ENCODE measurements at places on chromosomes 7 and 10.

GRCh38 chr7:141231018-141231792 lies 157.3 kb downstream of the TMEM178B start:
- no peak for DNase-seq

GRCh38 chr7:158676906-158677305 lies 27.7 kb downstream of the NCAPG2 start:
- DNase-seq: no peak

- DNase-seq: no peak
Observed at GRCh38 chr7:68550027-68550426, 1048.2 kb upstream of the AUTS2 start.

DNA sequence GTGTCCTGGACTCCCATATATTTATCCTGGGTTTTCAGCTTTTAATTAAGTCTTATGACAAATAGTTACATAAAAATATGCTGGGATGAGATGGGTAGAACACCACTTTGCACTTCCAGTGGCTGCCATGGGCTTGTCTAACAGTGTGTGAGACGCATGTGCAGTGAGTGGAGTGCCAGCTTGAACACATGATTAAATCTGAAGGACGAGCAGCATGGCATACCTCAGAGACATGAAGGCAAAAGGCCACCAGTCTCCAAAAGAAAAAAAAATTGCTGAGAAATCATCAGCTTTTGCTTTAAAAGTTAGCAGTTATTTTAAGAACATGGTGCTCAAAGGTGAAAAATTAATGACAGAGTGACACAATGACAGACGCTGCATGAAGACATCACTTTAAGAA lies 139.0 kb upstream of the ADCY1 start:
- no peak for DNase-seq

DNA sequence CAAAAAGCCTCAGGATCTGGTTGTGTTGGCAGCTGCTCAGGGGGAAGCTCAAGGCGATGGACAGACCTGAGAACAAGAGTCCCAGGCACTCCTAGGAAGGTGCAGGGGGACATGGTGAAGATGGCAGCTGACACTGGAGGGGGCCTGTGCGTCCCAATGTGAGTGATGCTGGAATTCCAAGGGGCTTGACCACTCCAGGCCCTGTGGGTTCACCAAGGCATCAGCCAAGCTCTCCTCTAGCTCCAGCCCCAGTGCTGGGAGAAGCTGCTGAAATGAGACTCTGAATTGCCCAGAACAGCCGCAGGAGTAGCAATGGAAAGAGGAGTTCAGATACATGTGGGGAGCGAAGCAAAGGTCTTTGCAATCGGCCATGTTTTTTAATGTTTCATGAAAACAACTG lies 16.0 kb downstream of the UPP1 start:
- DNase-seq: no peak

- no peak for DNase-seq
Observed at GRCh38 chr10:104767745-104768144, 126.7 kb downstream of the SORCS3 start.

DNA sequence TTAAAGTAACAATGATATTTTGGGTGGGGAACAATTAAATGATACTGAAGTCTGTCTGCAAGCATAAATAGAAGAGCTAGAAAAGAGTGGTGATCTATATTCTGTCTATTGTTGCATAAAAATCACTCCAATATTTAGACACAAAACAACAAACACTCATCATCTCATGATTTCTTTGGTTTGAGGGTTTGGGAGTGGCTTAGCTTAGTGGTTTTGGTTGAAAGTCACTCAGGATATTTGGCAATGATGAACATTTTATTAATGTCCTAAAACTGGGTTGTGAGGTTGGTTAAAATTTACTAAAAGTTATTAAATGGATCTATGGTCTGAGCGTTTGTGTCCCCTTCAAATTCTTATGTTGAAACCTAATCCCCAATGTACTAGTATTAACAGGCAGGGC lies 54.7 kb upstream of the EGFR start:
- DNase-seq: no peak

DNA sequence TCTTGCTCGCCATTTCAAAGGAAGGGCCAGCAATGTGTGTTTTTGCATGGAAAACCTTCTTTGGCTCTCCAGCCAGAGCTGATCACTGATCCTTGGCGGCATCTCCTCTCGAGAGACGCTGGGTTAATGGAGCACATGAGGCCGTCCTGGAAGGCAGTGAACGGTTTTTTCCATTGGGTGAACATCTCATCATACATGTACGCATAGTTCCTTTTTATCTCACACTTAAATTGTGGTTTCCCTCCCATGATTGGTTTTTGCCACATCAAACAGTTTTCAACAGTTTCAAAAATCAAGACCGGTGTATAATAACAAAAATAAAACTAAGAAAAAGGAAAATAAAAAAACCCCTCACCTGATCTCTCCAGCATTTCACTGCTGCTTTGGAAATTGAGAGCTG lies 276.4 kb downstream of the TCF7L2 start:
- DNase-seq: no peak

- DNase-seq: no peak
Observed at GRCh38 chr10:104347295-104348045, 6.2 kb upstream of the CFAP58 start.

GRCh38 chr10:9227679-9228365 lies 1173.3 kb downstream of the GATA3 start:
- DNase-seq: no peak

DNA sequence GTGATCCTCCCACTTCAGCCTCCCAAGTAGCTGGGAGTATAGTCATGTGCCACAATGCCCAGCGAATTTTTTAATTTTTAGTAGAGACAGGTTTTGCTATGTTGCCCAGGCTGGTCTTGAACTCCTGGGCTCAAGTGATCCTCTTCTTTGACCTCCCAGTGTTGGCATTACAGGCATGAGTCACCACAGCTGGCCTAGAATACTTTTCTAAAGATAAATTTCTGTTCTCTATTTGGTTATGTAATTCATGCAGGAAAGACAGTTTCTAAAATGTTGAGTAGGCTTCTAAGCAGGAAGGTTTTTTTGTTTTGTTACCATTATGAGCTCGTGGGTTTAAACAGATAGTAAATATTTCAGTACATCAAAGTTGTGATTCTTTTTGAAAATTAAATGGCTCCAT lies 5.0 kb downstream of the RBAK start:
- DNase-seq: no peak

GRCh38 chr7:135690566-135690965 lies 28.3 kb downstream of the STMP1 start:
- DNase-seq: no peak

DNA sequence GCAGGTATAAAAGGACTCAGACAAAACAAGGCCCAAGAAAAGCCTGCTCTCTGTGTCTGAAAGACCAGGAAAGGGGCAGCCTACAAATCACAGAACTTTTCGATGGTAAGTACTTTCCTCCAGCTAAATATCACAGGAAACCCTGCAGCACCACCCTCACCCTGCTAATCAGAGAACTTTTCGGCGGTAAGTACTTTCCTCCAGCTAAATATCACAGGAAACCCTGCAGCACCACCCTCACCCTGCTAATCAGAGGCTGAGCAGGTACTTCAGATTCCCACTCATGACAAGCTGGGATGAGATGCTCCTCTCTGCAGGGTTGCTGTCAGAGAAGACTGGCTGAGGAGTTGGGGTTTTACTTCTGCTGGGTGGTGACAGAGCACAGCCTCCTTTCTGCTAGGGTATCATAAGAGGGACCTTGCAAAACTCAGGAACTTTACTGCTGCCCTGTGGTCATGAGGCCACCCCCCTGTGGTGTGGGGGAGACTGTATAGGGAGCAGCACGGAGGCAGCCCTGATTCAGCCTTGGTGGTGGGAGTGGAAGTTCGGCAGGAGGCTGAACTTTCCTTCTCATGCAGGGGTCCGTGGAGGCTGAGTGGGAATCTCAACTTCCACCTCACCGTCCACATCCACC lies 7.2 kb downstream of the WDR37 start:
- no peak for DNase-seq

- DNase-seq: no peak
Observed at GRCh38 chr7:105315357-105315756, 73.4 kb downstream of the SRPK2 start.

DNA sequence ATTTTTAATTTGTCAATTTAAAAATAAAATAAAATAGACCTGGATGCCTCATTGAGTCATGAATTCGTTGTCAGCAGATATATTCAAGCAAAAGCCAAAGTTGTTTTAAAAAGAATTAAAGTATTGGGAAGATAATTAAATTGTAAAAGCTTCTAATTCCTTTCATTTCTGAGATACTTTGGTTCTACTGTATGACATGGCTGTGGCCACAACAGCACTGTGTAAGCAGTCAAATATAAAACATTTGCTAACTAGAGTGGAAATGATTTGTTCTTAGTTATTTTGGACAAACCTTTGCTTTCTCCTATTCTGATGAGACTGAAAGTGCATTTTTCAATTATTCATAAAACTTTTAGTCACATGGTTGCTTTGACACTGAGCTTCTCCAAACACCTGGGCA lies 143.6 kb upstream of the FAM13C start:
- no peak for DNase-seq

DNA sequence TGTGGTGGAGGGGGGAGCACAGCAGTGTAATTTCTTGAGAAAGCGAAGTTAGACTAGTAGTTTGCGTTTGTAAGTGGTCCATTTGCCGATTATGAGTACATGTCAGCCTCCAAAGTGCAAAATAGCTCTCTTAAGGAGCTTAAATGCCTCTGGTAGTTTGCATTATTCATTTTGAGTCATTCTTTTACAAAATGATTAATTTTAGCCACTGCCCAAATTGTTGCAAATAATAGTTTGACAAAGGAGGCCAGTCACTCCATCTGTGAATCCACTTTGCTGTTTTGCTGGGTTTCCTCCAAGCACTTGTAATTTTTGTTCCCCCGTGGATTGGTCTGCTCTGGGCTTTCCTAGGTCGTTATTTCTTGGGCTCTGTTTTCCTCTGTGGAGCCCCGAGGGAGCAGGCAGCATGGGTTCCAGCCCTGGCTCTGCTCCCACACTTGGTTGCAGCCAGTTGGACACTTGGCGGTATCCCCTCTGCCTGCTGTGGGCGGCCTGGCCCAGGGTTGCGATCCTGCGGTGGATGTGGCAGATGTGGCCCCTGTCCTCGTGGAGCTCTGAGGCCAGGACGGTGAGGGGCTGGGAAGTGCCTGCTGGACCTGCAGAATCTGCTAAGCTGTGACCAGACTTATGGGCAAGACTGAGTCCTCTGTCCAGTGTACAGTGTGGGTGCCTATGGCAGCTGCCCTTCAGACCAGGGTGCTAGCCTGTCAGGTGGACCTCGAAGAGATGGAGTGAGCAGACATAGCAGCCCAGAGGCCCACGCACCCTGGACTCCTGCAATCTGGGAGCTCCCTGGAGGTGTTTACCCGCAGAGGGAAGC lies 129.1 kb upstream of the BTBD16 start:
- DNase-seq: no peak

DNA sequence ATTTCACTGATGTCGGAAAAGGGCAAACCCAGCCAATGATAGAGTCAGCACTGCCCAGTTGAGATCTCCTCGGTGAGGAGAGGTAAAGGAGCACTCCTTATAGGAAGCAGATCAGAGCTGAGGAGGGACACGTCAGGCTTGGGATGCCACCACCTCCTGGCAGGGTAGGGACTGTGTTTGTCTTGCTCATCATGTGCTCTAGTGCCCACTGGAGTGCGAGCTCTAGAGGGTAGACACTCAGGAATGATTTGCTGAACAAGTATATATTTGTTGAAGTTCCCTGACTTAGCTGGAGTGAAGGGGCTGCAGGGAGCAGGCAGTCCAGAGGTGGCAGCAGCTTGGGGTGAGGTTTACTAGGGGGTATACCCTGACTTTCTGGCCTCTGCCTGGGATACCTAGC lies 146.5 kb downstream of the NOC3L start:
- no peak for DNase-seq

GRCh38 chr10:77909749-77910375 lies 16.7 kb downstream of the DLG5 start:
- no peak for DNase-seq

GRCh38 chr10:97058521-97058920 lies 127.2 kb downstream of the SLIT1 start:
- DNase-seq: no peak

GRCh38 chr7:127771707-127772106 lies 119.7 kb downstream of the SND1 start:
- DNase-seq: no peak

DNA sequence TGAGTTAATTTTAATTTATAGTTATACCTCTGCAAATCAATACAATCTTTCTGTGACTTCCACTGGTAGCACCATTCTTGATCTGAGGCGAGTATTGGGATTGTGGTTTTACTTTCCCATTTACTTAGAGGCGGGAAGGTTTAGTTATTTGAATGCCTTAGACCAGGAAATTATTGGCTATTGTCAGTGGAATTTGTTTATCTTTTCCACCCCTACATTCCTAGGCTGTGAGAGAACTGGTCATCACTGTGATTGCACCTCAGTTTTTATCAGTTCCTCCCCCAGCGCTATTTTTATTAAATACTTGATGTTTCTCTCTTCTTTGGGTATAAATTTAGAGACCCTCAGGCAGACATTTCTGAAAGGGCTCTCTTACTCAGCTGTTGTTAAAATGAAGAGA lies 29.9 kb downstream of the CDK14 start:
- DNase-seq: no peak

DNA sequence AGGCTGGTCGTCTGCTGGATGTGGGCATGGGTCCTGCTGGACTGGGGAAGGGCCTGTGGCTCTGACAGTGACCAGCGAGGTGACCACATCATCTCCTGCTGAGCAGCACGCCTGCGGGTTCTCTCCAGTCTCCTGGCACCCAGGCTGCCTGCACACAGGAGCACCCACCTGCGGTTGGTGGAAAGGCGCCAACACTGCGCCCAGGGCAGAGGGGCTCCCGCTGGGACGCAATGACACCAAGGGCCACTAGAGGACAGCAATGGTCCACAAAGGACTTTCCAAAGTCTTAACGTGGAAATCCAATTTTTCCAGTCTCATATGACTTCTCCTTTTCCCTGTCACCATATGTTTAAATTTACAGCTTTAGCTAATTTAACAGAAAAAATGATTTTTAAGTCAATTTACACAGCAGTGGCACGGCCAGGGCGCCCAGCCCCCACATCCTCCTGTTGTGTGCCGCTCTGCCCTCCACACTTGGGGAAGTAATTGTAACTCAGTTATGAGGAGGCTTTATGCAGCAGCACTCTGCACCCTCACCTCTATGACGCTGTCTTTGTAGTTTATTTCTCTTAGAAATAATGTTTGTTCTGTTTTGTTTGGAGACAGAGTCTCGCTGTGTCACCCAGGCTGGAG lies 38.1 kb downstream of the CFAP46 start:
- DNase-seq: no peak

DNA sequence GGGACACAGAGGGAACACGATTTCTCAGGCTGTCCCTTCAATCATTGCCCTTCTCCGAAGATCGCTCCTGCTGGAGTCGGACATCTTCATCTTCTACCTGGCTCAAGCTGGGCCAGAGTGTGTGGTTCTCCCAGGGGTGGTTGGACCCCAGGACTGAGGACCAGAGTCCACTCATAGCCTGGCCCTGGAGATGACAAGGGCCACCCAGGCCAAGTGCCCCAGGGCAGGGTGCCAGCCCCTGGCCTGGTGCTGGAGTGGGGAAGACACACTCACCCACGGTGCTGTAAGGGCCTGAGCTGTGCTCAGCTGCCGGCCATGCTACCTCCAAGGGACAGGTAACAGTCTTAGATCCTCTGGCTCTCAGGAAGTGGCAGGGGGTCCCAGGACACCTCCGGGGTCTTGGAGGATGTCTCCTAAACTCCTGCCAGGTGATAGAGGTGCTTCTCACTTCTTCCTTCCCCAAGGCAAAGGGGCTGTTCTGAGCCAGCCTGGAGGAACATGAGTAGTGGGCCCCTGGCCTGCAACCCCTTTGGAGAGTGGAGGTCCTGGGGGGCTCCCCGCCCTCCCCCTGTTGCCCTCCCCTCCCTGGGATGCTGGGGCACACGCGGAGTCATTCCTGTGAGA lies 23.3 kb downstream of the TBATA start:
- no peak for DNase-seq

- no peak for DNase-seq
Observed at GRCh38 chr7:15856311-15856710, 169.8 kb upstream of the MEOX2 start.

GRCh38 chr10:43172645-43173044 lies 34.4 kb downstream of the CSGALNACT2 start:
- DNase-seq: no peak
